ENCODE measurements at places on chromosomes 7 and 10. TPM values are rescaled to one million over a fixed set of nuclear protein-coding genes. Genes with fewer than 3 reads are reported as not detected.

DNA sequence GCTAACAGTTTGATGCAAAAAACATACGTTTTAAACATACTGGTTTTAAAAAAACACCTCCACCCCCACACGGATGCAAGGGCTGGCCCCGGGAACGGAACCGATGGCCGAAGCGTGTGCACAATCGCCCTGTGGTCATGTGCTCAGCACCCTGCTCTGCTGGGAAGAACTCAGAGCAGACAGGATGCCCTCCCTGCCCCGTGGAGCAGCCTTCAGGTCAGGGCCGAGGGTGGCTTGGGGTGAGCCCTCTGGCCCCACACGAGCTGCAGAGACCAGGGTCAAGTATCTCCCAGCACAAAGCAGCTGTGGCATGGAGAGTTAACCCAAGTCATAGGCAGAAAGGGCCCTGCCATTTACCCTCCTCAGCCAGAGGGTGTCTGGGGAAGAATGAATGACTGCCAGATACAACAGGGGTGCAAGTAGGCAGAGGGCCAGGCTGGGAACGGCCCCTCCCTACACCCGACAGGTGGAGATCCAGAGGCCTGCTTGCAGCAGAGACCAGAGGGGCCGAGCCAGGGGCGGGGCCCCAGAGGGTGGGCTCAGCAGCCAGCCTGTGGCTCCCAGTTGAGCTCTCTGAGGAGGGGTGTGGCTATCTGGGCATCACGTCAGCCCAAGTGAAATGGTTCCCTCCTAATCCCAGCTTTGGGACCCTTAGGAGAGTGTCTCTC is 56.8 kb downstream of the ZRANB1 start:
- H3K27me3 ChIP-seq = no peaks in the 10 kb centered on the region
- H3K27ac ChIP-seq = no peak overlapping the region
- no peak for DNase-seq
- peaks cover 88% of the 10 kb centered on the region for H3K36me3 ChIP-seq
- no peak overlapping the region for H3K4me3 ChIP-seq

DNA sequence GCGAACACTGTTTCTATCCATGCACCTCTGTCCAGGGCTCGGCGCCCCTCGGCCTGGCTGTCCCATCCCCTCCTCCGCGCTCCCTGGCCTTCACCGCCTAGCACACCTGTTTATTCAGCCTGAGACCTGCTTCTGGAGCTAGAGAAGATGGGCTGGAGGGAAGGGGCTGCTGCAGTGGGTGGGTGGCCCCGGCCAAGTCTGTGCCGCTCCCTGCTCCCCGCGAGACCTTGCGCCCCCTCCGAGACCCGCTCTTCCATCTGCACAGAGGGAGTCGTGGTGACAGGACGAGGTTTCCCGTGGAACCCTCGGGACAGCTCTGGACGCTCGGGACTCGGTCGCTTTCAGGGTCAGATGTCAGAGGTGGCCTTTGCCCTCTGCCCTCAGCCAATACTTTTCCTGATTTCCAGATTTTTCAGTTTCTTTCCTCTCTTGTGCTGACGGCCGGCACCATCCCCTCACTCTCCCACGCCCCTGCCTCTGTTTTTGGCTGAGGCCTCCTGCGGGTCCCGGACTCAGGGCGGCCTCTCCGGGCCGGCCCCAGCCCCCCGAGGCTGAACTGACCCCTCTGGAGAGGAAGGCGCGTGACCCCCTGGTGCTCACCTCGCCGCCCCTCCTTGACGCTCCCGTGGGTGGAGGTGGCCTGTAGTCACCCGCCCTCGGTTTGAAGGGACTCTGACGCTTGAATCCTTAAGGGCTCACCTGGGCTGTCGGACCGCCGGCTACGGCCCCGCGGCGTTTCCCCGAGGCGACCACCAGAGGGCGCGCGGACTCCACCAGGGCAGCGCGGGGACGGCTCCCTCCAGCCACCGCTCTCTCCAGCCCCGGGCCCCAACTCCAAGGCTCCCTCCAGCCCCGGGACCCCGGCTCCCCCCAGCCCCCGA is 15.6 kb downstream of the SHH start:
- no peak overlapping the region for H3K4me3 ChIP-seq
- no peaks in the 10 kb centered on the region for H3K4me1 ChIP-seq
- H3K27ac ChIP-seq = no peak overlapping the region
- H3K27me3 ChIP-seq = no peaks in the 10 kb centered on the region

ZKSCAN5 gene
- 13.6 TPM for total RNA-seq

DNA sequence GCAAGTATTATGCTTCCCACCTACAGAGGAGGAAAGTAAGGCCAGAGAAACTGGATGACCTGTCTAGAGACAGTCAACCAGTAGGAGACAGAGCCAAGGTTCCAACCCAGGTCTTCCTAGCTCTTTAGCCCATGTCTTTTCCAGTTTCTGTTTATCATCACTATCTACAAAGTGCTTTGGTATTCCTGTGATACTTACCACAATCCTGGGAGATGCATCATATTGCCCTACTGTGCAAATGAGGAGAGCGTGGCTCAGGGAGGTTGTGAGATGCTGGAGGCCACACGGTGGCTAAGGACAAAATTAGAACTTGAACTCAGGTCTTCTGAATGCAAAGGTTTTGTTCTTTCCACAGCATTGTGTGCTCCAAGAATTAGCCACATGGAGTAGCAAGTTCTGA is 11.2 kb upstream of the PLEKHA1 start:
- H3K27ac ChIP-seq = peak overlapping the region; percentile 49
- no peaks in the 10 kb centered on the region for H3K27me3 ChIP-seq
- no peak overlapping the region for H3K4me3 ChIP-seq
- no peak for DNase-seq
- H3K36me3 ChIP-seq = no peaks in the 10 kb centered on the region
- H3K4me1 ChIP-seq = peaks cover 17% of the 10 kb centered on the region

PRKG1 gene
- total RNA-seq = 0.09 TPM

GFRA1 gene
- not detected for total RNA-seq

SPOCK2 gene
- total RNA-seq = 1.2 TPM

GRCh38 chr10:3872712-3873329 is 87.8 kb upstream of the KLF6 start:
- no peak overlapping the region for H3K4me3 ChIP-seq
- peaks cover 8% of the 10 kb centered on the region for H3K4me1 ChIP-seq
- H3K27ac ChIP-seq = no peak overlapping the region
- DNase-seq = no peak
- H3K27me3 ChIP-seq = no peaks in the 10 kb centered on the region

LIPJ gene
- total RNA-seq = not detected

- no peaks in the 10 kb centered on the region for H3K4me1 ChIP-seq
- H3K4me3 ChIP-seq = no peak overlapping the region
- no peak for DNase-seq
- H3K36me3 ChIP-seq = no peaks in the 10 kb centered on the region
Observed at GRCh38 chr7:121192834-121193233, 136.0 kb upstream of the WNT16 start.

ABCC2 gene
- 6.3 TPM for total RNA-seq

- no peaks in the 10 kb centered on the region for H3K27me3 ChIP-seq
- DNase-seq = peak; percentile 11
- no peak overlapping the region for H3K27ac ChIP-seq
- peaks cover 7% of the 10 kb centered on the region for H3K4me1 ChIP-seq
- peaks cover 12% of the 10 kb centered on the region for H3K36me3 ChIP-seq
- H3K4me3 ChIP-seq = no peak overlapping the region
Observed at GRCh38 chr7:133936074-133936473, 191.1 kb upstream of the LRGUK start.

EN2 gene
- not detected for total RNA-seq

- no peak overlapping the region for H3K4me3 ChIP-seq
- peaks cover 5% of the 10 kb centered on the region for H3K4me1 ChIP-seq
- H3K36me3 ChIP-seq = no peaks in the 10 kb centered on the region
- no peak for DNase-seq
Observed at GRCh38 chr10:95790982-95791381, 35.0 kb downstream of the ENTPD1 start.

GRCh38 chr10:7561216-7561893 is 105.4 kb downstream of the ITIH5 start:
- no peak overlapping the region for H3K4me3 ChIP-seq
- peaks cover 32% of the 10 kb centered on the region for H3K27me3 ChIP-seq
- no peaks in the 10 kb centered on the region for H3K4me1 ChIP-seq
- no peak for DNase-seq
- H3K27ac ChIP-seq = no peak overlapping the region
- no peaks in the 10 kb centered on the region for H3K36me3 ChIP-seq

DNA sequence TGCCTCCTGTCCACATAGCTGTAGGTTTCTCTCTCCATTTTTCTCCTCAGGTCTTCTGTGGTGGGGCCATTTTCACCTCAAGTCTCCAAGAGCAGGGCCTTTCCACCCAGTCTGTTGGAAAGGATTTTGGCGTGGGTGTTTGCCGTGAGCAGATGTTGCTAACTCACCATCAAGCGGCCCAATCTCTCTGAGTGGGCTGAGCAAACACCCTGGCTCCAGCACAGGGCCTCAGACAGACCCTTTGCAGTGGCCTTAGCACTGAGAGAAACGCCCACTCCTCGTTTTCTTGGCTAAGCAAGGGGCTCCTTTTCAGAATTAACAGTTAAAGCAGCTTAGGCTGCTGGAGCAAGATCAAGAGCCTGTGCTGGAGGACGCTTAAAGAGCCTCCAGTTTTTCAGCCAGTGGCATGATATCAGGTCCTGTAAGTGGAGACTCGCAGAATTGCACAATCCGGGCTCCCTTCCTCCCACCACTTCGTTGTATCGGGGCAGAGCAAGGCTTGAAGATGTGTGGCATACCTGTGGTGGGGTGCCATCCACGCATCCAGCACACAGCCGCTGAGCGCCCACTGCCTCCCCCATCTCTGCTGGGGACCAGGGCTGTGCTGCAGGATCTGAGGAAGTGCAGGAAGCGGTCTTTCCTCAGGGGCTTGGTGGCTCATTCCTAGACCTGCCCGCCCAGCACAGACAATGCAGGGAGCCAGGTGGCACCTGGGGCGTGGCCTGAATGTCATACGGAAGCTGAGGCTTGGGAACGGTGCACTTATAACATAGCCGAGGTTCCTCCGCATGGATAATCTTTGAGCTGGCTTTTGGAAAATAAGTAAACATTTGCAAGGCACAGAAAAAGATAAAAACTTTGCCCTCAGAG is 142.7 kb downstream of the ADARB2 start:
- no peak for DNase-seq
- no peaks in the 10 kb centered on the region for H3K4me1 ChIP-seq
- H3K4me3 ChIP-seq = no peak overlapping the region
- no peak overlapping the region for H3K27ac ChIP-seq
- no peaks in the 10 kb centered on the region for H3K27me3 ChIP-seq

HTR7 gene
- total RNA-seq = 15.3 TPM

ATRNL1 gene
- not detected for total RNA-seq

DNA sequence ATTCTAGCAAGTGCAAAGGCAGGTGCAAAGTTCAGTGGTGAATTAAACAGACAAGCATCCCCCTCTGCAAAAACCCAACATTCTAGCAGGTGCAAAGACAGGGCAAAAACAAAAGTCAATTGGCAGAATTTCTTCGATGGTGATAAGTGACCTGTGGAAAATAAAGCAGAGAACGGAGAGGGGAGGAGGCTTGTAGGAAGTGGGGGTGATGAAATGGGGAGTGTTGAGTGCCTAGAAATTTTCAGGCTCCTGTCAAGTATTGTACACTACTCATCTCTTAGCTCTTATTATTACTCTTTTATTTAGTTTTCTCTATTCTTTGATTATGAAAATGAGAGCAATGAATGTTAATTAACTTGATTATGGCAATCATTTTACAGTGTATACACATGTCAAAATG is 2.4 kb upstream of the CD36 start:
- no peaks in the 10 kb centered on the region for H3K27me3 ChIP-seq
- no peak overlapping the region for H3K27ac ChIP-seq
- peaks cover 10% of the 10 kb centered on the region for H3K4me1 ChIP-seq
- H3K36me3 ChIP-seq = no peaks in the 10 kb centered on the region
- no peak overlapping the region for H3K4me3 ChIP-seq

Data from MCF 10A (cell line).